Stimulated activated CD8-positive, alpha-beta memory T cell treated with anti-CD3 and anti-CD28 coated beads, Interleukin-4, amount 100 ng/mL, for 4 hours (primary cell): ENCODE measurements at places on chromosomes 12 and 14.

DNA sequence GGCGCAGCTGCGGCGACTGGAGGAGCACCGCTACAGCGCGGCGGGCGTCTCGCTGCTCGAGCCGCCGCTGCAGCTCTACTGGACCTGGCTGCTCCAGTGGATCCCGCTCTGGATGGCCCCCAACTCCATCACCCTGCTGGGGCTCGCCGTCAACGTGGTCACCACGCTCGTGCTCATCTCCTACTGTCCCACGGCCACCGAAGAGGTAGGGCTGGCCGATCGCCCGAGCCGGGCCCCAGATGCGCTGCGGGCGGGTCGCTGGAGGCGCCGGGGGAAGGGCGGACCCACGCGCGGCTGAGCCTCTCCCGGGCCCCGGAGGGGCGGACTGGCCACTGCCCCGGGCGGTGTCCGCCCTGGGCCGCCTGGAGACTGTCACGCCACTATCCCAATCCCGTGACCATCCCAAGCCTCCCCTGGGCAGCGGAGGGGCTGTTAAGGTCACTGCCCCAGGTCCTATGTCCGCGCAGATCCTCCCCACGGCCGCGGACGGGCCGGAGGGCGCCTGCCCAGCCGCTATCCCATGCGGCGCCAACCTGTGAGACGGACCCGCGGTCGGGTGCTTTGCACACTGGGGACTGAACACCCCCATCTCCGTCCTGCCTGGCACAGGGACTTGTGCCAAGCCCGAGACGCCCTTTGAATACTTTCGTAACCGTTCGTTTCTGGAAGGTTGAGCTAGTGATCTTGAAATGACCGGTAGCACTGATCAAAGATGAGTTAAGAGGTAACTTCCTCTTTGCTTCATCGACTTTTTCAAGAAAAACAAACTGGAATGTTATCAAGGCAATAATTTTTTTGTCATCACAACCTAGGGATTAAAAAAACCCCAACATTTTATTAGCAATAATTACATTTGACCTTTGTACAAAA, 725 bp downstream of the CHPT1 start:
- no peak for DNase-seq

DNA sequence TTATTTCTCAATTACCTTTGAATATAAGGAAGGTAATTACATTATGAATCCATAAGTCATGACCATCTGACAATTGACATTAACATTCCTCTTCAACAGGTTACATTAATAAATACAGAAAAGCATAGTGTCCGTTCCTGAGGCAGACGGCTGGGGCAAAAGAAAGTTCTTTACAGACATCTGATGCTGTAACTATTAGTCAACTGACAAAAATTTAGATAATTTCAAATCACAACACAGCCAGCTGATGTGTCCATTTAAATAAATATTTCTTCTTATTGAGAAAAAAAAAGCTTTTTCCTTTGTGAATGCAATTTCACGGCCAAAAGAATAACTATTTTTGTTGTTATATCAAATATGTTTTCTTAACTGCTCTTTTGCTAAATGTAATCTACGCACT, 9.2 kb upstream of the PYROXD1 start:
- DNase-seq: no peak

- no peak for DNase-seq
These were observed 295.0 kb upstream of the RTL1 start for GRCh38 chr14:101198398-101199027.

DNA sequence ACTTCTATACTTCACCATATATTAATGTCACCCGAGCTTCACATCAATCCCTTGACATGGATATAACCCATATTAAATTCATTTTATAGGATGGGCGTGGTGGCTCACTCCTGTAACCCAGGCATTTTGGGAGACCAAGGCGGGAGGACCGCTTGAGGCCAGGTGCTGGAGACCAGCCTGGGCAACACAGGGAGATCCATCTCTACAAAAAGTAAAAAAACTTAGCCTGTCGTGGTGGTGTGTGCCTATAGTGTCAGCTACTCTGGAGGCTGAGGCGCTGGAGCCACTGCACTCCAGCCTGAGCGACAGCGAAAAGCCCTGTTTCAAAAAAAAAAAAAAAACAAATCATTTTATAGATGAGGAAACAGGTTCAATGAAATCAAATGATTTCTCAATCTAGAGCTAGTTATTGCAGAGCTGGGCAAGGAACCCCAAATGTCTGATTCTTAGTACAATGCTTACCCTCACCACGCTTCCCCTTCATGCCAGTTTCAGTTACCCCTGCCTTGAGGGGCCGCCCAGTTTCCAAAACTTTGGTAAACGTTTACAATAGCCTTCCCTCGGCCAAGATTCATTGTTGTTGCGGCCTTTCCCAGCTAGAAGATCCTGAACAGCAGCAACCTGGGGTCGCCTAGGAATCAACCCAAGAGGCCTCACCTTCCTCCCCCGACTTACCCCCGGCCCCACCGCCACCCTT, 751 bp downstream of the PSMB5 start:
- DNase-seq: no peak

- DNase-seq: peak; percentile 89
These were observed at the start of gene BICDL1 for GRCh38 chr12:119988472-119989360. TSS of gene BICDL1 (plus strand) at chr12:119989236. CDS start at chr12:119989869, 633 bp downstream.

- DNase-seq: no peak
These were observed 6.9 kb upstream of the CKAP4 start for GRCh38 chr12:106254724-106255123.

DNA sequence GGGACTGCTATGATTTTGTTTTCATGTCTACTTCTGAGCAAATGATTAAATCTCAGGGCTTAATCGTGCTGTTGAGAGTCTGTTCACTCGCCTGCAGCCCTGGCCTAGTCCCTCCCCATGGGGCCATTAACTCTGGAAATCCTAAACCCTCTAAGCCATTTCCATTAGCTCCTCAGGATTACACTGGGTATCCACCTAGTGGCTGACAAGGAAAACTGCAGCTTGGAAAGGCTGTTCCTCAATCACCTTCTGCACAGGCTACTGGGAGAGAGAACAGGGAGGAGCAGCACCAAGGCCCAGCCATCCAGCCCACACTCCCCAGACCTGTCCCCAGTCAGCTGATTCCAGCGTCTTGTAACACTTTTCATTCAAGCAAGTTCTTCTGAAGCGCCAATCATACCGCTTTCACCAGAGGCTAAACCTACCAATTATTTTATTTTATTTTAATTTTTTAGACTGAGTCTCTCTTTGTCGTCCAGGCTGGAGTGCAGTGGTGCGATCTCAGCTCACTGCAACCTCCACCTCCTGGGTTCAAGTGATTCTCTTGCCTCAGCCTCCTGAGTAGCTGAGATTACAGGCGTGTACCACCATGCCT, 48.7 kb downstream of the NEUROD4 start:
- no peak for DNase-seq

DNA sequence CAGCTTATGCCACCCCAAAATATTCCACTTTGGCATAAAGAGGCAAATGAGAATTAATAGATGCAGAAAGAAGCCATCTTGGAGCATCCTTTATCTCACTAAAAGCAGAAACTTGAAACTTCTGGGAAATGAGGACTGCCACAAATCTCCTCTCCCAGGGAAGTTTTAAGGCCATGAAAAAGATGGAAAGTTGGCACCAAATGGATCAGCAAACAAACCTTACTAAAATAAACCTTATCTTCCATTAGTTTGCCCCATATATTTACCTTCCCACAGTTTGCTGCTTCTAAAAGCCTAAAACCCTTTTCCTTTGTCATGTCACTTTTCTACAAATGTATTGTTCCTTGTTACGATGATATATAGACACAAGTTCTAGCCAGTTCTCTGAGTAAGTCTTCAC, 340.0 kb upstream of the USP15 start:
- no peak for DNase-seq

DNA sequence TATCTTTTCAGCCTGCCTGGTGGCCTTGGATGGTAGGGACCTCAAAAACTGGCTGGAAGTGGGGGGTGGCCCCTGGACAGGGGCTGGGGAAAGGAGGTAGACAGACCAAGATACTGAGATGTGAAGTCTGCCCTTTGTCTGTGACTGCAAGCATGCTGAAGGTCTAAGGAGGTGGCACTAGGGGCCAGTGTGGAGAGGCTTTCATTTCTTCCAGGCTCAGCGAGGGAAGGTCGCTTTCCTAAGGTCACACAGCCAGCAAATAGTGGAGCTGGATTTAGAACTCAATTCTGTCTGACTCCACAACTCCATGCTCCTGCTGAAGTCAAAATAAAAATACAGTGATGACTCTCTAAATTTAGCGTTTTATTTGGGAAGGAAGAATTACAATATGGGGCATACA, 11.3 kb upstream of the PLBD2 start:
- no peak for DNase-seq

GRCh38 chr14:89652352-89652751, 235.3 kb upstream of the FOXN3 start:
- no peak for DNase-seq
